ENCODE measurements at places on chromosomes 4 and X. TPM values are rescaled to one million over a fixed set of nuclear protein-coding genes. Genes with fewer than 3 reads are reported as not detected.

The TCEAL2 gene
- total RNA-seq: 7.5 TPM

DNA sequence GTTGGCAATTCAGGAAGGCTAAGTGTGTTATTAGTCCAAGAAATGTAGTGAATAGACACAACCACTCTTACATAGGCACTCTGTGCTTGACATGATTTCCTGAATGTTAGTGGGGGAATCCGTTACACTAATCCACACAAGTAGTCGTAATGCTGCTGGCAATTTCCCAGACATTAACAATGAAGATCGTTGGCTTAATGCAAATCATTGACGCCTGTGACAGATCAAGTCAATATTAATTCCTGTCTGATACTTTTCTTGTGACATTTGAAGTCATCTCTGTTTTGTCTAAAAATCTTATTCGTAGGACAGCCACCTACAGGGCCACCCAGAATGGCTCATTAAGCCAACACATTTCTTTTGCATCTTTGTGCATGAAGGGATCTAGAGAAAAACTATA, 939.1 kb upstream of the FTHL17 start:
- DNase-seq: no peak

DNA sequence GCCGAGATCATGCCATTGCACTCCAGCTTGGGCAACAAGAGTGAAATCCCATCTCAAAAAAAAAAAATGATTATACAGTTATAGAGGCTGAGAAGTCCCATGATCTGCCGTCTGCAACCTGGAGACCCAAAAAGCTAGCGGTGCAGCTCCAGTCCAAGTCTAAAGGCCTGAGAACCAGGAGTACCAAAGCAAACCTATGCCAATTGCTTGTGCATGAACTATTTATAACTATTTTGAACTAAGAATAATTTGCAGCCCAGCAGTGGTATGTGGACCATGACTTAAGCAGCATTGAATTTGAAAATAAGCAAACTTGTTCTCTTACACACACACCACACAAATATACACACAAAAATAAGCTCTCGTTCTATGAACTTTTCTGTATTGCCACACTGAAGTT, 51.8 kb downstream of the TASL start:
- DNase-seq: no peak

GRCh38 chr4:78651250-78651860, 99.8 kb downstream of the ANXA3 start:
- DNase-seq: no peak

DNA sequence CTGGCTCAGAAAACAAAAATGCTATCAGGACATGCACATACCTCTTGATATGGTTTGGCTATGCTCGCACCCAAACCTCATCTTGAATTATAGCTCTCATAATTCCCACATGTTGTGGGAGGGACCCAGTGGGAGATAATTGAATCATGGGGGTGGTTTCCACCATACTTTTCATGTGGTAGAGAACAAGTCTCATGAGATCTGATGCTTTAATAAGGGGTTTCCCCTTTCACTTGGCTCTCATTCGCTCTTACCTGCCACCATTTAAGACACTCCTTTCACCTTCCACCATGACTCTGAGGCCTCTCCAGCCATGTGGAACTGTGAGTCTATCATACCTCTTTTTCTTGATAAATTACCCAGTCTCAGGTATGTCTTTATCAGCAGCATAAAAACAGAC, 958.6 kb downstream of the TRAM1L1 start:
- DNase-seq: no peak

The RAB41 gene
- not detected for total RNA-seq

The ADH6 gene
- not detected for total RNA-seq

GRCh38 chrX:94914235-94914634, 1240.2 kb downstream of the FAM133A start:
- no peak for DNase-seq

DNA sequence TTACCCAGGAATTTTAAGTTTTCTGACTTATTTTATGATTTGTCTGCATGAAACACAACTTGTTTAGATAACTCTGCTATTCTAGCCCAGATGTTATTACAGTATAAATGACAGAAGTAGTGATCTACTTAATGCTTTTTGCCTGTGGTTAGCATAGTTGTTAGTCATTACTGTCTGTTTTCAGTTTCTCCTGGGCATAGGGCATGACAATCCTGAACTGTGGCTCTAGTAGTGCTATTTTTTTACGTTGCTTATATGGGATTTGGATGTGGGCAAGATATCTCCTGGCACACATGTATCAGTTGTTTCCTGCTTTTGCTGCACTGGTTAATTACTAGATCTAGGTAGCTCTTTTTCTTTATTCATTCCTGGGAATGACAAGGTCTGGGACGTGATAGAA, 1005.8 kb downstream of the PCDH18 start:
- DNase-seq: no peak

The KDR gene
- total RNA-seq: 29.7 TPM

DNA sequence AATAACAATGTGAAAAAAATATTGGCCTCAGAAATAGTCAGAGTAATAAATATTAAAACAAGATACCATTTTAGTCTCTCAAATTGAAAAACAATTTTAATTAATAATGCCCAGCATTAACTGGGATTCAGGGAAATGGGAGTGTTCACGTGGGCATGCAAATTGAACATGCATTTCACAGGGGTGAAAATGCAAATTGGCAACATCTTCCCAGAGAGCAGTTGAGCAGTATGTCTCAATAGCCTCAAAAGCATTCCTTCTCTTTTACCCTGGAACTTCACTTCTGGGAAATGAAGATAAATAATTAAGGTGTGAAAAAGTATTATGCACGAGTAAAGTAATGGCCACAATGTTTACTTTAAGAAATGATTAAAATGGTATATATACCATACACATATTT, 21.3 kb downstream of the NOX1 start:
- DNase-seq: no peak

GRCh38 chrX:15834053-15834452, 20.6 kb downstream of the AP1S2 start:
- no peak for DNase-seq

GRCh38 chrX:86263526-86263925, 115.3 kb downstream of the DACH2 start:
- peak; percentile 9 for DNase-seq

The S100P gene
- not detected for total RNA-seq

DNA sequence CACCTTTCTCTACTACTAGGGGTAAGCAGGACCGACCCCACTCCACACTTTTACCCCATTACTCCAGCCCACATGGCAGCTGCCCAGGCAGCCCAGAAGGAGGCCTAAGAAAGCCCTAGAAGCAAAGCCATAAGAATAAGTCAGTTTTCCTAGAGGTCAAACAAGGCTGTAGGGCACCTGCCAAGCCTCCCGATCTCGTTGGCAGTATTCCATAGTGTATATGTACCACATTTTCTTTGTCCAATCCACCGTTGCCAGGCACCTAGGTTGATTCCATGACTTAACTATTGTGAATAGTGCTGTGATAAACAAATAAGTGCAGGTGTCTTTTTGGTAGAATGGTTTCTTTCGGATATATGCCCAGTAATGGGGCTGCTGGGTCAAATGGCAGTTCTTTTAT, 54.2 kb downstream of the RHOXF2B start:
- DNase-seq: no peak

The RPS6KA6 gene
- total RNA-seq: 6.7 TPM

- peak; percentile 43 for DNase-seq
These were observed 88.2 kb upstream of the USP9X start for GRCh38 chrX:40996886-40997530.

The MAOA gene
- 23.3 TPM for total RNA-seq

DNA sequence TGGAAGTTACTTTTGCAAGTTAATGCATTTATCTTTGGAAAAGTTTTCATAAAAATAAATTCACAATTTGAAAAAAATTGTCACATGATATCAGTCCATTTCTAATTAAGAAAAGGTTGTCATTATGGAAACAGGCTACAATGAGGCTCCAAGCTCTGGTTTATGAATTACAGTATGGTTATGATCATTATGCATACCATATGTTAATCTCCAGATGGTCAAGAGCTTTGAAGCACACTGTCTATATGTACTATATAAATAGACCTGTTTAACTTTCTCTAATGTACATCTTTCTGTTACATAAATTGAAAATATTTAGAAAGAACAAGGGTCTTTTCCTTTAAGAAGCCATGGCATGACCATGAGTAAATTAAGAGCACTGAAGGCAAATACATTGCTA, 2338.8 kb downstream of the PCDH7 start:
- DNase-seq: no peak

GRCh38 chr4:188876881-188877280, 737.6 kb downstream of the TRIML1 start:
- no peak for DNase-seq

DNA sequence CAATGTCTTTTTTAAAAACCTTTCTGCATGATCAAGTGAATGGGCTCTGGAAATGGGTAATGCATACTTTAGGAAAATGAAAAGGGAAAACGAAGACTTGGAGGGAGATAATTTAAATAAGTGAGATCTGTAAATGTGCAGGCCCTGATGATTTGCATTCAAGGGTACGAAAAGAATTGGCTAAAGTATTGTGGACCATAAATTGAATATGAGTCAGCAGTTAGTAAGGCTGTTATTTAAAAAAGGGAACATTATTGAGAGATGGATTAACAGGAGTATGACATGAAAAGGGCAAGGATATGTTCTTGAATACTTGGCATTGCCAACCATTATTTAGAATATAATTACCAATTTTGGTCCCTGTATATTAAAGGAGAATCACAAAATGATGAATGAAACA, 125.5 kb downstream of the GPAT3 start:
- no peak for DNase-seq

The WDR17 gene
- 1.0 TPM for total RNA-seq

DNA sequence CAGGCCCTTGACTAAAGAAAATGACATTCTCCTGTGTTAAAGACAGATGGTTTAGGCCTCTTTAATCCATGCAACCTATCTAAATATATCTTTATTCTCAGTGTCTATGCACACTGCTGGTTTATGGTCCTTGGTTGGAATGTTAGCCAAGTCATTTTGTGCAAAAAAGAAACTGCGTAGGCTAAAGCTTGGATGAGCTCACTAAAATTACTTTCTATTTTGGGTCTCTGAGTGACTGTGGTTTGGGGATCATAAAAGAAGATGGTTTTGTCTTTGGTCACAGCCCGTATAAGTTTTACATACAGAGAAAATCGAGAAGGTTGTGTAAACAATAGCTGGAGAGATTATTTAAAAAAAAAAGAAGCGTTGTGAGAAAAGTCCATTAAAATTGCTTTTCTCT, 443.6 kb downstream of the UBE2NL start:
- DNase-seq: no peak

The MTTP gene
- total RNA-seq: 0.14 TPM

GRCh38 chrX:70470850-70471289, 26.2 kb downstream of the DLG3 start:
- DNase-seq: no peak

- no peak for DNase-seq
These were observed 15.3 kb downstream of the PGRMC1 start for GRCh38 chrX:119251386-119251785.

DNA sequence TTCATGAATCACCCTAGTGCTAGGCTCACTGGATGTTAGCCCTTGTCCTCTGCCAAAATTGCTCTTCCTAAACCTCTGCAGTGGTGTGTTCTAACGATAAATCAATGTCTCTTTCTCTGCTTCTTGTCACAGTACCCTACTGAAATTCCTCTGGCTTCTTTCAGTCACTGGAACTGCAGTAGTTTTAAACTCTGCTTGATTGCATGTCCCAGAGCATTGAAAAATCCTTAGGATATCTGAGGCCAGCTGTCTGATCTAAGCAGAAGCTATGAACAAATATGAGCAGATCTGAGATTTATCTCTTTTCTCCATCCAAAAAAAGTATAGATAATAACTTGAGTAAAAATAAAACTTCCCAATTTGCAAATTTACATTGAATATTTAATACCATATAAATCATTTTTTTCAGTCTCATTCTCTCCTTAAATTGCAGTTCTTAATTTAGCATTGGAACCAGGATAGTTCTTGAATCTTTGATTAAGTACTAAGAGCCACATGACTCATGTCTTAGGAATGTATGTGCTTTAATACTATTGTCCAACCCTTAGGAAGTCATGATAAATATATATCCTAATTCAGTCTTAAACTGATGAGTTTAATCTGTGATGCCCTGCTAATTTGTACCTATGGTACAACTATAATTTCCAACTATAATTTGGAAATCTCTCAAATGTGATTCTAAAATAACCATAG, 169.7 kb downstream of the PDHA2 start:
- DNase-seq: no peak

- DNase-seq: peak; percentile 57
These were observed 125.4 kb upstream of the ZCCHC13 start for GRCh38 chrX:74178536-74178935.

DNA sequence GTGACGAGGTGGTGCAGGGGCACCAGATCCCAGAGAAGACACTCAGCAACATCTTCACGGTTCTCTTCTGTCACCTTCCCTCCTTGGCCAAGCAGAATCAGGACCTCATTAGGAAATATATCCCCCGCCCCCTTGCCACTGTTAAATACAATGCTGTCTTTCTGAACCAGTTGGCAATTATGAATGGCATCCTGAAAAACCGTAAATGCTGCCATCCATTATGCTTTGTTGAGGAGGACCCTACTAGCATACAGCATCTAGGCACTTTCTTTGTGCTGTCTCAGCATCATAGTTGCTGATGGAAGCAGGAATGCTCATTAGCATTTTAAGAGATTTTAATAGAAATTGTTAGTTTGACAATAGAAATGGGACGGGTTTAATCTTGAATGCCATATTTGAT, 138.5 kb downstream of the DCLK2 start:
- no peak for DNase-seq

The MRPS18C gene
- 42.0 TPM for total RNA-seq

DNA sequence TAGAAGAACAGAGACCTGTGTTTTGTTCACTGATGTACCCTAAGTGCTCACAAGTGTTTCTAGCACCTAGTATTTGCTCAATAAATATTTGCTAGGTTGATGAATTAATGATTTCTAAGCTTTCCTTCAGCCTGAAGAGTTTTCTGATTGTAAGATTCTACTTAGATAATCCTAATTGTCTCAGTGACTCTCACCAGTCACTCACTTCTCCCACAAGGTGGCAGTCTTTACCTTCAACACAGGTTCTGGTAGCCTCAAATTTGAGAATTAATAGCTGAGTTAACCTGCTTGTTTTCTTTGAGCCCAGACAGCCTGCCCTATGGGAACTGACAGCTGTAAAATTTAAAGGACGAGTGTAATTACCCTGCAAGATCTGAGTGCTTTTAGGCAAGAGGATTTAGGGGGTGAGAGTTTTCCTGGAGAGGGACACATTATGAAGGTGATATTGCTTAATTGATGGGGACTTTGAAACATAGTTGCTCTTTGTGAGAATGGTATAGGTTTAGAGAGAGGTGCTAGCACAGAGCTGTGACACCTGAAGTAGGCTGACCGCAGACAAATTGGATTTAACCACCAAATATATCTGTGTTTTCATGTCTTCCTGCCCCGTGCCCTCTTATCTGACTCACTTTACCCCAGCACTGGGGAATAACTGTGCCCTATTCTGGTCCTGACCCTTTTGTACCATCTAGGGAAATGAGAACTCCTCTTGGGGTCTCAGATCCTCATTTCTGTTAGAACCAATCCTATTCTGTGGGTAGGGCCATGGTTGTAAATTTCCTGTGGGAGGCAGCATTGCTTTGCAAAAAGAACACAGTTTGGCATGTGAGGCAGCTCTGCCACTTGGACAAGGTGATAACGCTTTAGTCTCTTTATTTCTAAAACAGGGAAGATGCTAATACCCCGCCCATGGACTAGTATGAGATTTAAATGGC, 27.7 kb downstream of the CD38 start:
- DNase-seq: peak; percentile 49

Data from H7 (cell line).